NCI-H1092 (cell line): ENCODE measurements at places on chromosomes 4 and X.

GRCh38 chr4:98098764-98099163, 44.5 kb downstream of the STPG2 start:
- DNase-seq = no peak

DNA sequence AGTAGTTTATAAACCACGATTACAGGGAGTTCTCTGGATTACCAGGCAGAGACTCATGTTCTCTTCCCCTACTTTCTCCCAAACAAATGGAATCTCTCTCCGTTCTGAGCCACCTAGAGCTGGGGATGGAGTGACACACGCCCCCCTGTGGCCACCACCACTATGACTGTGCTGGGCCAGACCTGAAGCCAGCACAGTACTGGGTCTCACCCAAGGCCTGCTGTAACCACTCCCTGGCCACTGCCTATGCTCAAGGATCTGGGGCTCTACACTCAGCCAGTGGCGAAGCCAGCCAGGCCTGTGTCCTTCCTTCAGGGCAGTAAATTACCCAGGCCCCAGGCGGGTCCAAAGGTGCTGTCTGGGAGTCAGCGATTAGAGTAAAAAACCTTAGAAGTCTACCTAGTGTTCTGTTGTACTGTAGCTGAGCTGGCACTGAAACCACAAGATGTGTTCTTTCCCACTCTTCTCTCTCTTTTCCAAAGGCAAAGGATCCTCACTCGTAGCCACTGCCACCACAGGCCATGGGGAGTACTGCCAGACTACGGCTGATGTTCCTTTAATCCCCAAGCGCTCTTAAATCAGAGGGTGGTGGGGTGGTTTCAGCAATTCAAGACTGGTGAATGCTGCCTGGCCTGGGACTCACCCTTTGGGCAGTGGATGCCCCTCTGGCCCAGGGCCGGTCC, 412.2 kb upstream of the ARX start:
- DNase-seq = no peak

GRCh38 chr4:95059663-95060062, 301.9 kb downstream of the BMPR1B start:
- no peak for DNase-seq

- DNase-seq = no peak
These were observed 367.9 kb upstream of the FAM47C start for GRCh38 chrX:36640232-36640631.

GRCh38 chrX:16589211-16589610, 60.7 kb upstream of the S100G start:
- DNase-seq = no peak
